ENCODE measurements at places on chromosomes 6 and 20. TPM values are rescaled to one million over a fixed set of nuclear protein-coding genes. Genes with fewer than 3 reads are reported as not detected.
A peak's percentile ranks its signal among the peaks of the same experiment; 100 is the strongest.

- H3K36me3 ChIP-seq = peaks cover 14% of the 10 kb centered on the region
- no peak for DNase-seq
- peaks cover 47% of the 10 kb centered on the region for H3K4me1 ChIP-seq
- H3K4me3 ChIP-seq = peak overlapping the region; percentile 43
Observed at GRCh38 chr20:17936761-17937732, 31.5 kb downstream of the SNX5 start.

The EDN1 gene
- total RNA-seq = 20.3 TPM

The HLA-DRA gene
- 2.1 TPM for total RNA-seq

DNA sequence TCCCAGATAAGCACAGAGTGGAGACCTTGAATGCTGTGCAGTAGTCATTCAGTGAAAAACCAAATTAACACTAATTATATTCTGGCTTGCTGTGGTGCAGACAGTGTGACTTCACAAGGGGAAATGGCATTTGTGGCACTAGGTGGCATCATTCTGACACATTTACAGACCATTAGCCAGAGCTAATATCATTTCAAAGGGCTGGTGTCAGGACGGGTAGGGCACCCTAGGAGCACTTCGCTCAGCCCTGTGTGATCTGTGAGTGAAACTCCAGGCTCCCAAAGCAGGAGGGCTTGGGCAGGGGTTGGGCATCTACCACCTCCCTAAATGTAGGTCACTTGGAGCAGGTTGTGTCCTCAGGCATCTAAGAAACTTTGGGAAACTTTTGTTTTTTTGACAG lies 555.8 kb downstream of the PKHD1 start:
- no peak for DNase-seq
- no peak overlapping the region for H3K4me3 ChIP-seq
- H3K36me3 ChIP-seq = no peaks in the 10 kb centered on the region
- peaks cover 3% of the 10 kb centered on the region for H3K27me3 ChIP-seq
- H3K4me1 ChIP-seq = peaks cover 7% of the 10 kb centered on the region

DNA sequence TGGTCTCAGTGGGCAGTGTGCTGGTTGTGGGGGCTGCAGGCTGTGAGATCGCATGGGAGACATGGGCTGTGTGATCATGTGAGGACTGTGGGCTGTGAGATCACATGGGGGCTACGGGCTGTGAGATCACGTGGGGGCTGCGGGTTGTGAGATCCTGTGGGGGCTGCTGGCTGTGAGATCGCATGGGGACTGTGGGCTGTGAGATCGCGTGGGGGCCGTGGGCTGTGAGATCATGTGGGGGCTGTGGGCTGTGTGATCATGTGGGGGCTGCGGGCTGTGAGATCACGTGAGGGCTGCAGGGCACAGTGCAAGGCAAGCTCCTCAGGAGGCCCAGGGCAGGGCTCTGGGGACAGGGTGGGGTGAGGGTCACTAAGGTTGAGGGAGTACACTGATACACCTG lies 140.5 kb upstream of the CST7 start:
- no peak overlapping the region for H3K4me3 ChIP-seq
- H3K27me3 ChIP-seq = peaks cover 5% of the 10 kb centered on the region
- no peaks in the 10 kb centered on the region for H3K4me1 ChIP-seq
- no peaks in the 10 kb centered on the region for H3K36me3 ChIP-seq
- no peak overlapping the region for H3K27ac ChIP-seq
